ENCODE measurements at places on chromosomes 4 and X.

DNA sequence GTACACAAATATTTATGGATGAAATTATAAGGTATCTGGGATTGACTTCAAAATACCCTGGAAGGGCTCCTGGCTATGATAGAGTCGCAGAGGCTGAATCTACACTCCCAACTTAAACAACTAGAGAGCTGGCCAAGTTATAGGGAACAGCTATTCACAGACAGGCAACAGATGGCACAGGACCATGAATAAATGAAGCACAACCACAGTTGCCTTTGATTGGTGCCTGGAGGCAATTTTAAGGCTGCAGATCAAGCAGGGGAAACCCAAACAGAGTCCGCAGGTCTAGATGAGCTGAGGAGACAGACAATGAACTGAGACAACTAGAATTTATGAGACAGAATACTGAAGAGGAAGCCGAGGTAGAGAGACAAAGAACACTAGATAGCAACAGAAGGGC lies 155.9 kb downstream of the EVC2 start:
- DNase-seq = no peak

GRCh38 chrX:362351-362750 lies 24.4 kb downstream of the PPP2R3B start:
- DNase-seq = no peak

GRCh38 chr4:156595041-156595440 lies 376.6 kb downstream of the PDGFC start:
- DNase-seq = no peak

DNA sequence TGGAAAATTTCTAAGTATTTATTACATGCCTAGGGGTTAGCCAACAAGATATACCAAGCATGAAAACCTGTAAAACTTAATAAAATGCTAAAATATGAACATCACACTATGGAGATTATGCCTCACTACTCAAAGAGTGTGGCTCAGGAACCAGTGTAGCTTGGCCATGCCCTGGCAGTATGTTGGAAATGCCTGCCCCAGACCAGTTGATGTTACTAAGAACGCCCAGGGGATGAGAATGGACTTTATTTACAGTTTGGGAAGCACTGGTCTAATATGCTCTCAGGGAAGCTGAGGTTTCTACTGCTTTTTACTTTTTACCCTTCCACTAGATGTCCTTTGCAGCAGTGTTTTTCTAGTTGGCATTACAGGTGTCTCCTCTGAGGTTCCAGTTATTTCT lies 23.7 kb upstream of the TXLNG start:
- DNase-seq = no peak

- no peak for DNase-seq
These were observed 136.6 kb downstream of the NWD2 start for GRCh38 chr4:37381040-37381668.

GRCh38 chr4:47054130-47054529 lies 22.8 kb downstream of the GABRB1 start:
- DNase-seq = no peak

GRCh38 chr4:96767815-96768480 lies 928.1 kb downstream of the PDHA2 start:
- no peak for DNase-seq

DNA sequence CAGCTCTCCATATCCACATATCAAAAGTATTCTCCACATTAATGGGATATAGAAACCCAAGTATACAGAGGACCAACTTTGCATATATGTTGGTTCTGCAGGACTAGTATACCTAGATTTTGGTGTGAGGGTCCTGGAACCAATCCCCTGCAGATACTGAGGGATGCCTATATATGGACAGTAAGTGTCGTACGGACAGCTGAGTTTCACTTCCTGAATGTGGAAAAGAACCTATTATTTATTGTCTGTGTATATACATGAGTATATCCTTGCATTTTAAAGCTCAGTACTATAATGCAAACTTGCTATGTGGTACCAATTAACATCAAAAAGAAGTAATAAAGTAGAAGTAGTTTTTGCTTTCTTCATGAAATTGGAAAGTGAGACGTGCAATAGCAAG lies 101.9 kb downstream of the FBXW7 start:
- DNase-seq = no peak

DNA sequence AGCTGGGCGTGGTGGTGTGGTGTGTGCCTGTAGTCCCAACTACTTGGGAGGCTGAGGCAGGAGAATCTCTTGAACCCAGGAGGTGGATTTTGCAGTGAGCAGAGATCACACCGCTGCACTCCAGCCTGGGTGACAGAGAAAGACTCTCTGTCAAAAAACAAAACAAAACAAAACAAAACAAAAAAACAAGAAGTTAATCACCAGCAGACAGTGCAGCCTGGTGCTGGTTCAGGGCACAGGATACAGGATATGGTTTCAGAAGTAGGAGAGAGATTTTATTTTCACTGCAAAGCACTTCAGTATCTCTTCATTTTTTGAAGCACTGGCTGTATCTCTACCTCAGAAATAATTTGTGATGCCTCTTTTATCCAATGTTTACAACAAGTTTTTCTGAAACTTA lies 1222.9 kb upstream of the PRKX start:
- no peak for DNase-seq

DNA sequence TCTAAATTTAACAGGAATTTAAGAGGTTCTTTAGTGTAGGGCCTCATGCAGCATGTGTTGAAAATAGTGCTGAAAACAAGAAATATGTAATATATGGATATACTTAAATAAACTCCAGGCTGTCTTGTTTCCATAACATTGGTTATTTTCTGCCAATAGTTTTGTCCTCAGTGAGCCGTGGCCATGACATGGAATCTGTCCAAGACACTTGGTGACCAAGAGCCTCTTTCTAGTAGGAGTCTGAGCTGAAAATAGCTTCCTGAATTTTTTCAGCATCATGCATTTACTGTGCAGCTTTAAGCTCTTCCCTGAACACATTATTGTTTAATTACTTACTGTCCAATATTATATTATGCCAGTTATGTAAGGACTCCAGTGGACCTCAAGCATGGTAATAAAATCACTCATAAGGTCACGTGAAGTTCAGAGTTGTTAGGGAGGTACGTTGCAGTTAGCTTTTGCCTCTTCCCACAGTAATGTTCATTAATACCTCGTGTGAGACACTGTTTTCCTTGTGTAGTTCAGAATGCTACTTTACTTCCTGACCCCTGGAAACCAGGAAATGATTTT lies 488.2 kb downstream of the GRID2 start:
- peak; percentile 43 for DNase-seq

- DNase-seq = no peak
These were observed 104.6 kb downstream of the PHEX start for GRCh38 chrX:22136711-22137110.

- DNase-seq = no peak
These were observed 30.1 kb downstream of the GABRB1 start for GRCh38 chr4:47061435-47061834.

DNA sequence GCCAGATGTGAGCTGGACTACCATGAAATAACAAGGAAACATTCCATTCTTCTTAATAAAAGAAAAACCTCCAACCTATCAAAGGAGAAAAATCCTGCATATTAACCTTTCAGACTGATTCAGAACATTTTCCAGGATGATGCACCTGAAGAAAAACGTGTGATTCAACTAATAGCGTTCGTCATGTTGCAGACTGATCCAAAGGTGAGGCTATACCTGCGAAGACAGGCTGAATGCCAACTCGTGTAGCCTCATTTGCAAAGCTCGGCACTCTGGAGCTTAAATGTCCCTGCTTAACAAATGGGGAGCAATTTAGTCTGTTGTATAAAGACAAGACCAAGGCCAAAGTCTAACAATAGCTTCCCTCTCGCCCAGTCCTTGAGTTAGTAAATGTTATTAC lies 172.0 kb upstream of the NOCT start:
- no peak for DNase-seq

- DNase-seq = no peak
These were observed 1372.6 kb upstream of the TENM3 start for GRCh38 chr4:180870623-180871022.

DNA sequence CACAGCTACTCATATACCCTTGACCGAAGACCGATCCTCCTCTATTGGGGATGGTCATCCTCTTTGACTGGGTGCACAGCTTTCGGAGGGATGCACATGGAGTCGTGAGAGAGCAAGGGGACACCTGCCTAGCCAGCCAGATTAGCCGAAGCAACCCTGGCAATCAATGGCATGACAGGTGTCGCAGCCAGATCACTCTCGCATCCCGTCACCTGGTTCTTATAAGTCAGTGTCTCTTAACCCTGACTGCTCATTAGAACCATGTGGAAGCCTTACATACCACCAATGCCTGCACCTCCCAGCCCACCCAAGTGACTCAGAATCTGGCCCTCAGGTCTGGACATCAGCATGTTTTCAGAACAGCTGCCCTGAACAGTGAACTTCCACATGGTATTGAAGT lies 249.7 kb downstream of the EVC2 start:
- no peak for DNase-seq

DNA sequence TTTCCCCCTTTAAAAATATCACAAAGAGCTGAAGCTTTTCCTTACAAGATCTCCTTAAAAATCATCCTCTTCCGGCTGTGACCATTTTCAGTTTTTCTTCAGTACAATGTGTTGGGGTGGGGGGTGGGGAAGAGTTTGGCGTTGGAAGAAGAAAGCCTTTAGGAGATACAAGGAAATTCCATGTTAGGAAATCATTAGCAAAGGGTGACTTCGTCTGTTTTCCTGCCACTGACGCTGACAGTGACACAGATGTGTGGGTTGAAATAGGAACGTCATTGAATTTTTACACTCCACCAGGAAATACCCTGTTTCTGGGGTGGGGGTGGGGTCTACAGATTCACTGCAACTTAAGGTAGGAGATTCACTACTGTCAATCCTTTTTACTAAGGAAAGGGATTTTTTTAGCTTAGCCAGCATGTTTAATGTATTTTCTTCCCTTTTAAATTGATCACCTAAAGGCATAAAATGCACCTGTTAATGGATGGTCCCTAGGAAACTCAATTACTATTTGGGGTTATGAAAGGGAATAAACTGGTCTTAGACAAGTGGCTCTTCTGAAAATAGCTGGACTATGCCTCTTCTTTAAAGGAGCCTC lies 3.9 kb downstream of the MAMLD1 start:
- peak; percentile 73 for DNase-seq

DNA sequence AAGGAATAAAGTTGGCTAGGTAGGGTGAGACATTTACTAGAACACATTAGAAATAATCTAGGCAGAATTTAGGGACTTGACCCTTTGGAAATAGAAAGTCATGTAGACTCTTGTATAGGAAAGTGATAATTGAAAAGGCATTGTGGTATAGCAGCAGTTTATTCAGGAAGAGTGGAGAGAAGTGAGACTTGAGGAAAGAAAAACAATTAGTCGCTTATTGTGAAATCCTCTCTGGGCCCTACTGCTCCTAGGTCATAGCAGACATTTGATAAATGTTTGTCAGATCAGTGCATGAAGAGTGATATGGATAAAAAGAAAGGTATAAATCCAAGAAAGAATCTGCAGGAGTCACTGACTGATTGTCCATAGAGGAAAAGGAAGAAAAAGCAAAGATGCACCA lies 337.6 kb downstream of the HNRNPD start:
- DNase-seq = no peak

GRCh38 chrX:141960578-141960977 lies 56.9 kb downstream of the MAGEC1 start:
- no peak for DNase-seq

GRCh38 chrX:102712981-102713625 lies 855 bp downstream of the GPRASP2 start:
- DNase-seq = peak; percentile 54

- DNase-seq = no peak
These were observed 20.2 kb downstream of the CYP2U1 start for GRCh38 chr4:107951551-107951950.

DNA sequence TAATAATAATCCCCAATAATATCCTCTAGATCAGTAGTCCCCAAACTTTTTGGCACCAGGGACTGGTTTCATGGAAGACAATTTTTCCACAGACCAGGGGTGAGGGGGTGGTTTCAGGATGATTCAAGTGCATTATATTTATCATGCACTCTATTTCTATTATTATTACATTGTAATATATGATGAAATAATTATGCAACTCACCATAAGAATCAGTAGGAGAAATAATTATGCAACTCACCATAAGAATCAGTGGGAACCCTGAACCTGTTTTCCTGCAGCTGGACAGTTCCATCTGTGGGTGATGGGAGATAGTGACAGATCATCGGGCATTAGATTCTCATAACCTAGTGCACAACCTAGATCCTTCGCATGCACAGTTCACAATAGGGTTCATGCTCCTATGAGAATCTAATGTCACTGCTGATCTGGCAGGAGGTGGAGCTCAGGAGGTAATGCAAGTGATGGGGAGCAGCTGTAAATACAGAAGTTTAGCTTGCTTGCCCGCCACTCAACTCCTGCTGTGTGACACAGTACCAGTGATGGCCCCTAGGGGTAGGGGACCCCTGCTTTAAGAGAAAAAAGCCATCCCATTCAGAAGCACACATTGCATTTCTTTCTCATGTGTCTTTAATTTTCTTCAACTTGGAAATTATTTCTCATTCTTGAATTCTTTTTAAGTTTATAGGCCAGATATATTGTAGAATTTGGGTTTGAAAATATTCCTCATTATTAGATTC lies 16.0 kb upstream of the SH3RF1 start:
- no peak for DNase-seq

DNA sequence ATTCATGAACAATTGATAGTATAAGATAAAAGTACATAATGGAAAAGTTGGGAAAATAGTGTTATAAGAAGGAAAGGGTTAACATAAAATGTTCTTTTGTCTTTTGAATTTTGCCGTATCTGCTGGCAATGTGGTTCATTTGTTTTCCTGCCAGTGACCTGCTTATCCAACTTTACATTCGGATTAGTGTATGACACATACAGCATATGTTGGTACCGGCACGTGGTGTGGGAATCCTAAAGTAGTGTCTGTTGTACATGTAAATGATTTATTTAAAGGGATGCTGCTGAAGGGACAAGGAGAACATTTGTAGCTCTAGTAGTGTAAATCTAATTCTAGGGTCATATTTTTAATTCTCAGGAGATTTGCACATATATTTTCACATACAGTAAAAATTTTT lies 11.5 kb downstream of the RAB9A start:
- DNase-seq = no peak

- DNase-seq = peak; percentile 69
These were observed 61.9 kb upstream of the NFKB1 start for GRCh38 chr4:102439236-102439614.

DNA sequence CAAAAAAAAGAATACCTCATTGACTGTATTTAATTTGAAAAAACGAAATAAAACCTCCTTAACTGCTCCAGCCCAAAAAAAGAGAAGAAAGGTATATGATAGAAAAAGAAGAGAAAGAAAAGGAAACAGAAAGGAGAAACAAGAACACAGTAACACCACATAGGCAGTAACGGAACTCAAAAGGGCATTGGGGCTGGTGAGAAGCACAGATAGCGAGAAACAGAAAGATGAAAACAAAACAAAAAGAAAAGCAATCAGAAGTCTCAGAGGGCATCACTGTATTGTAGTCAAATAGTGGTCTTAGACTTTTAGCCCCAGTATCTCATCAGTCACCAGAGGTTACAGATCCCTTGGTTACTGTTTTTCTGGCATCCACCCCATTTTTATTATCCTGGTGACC lies 88.6 kb downstream of the NFKB1 start:
- no peak for DNase-seq

GRCh38 chrX:22351076-22351475 lies 78.4 kb downstream of the CBLL2 start:
- no peak for DNase-seq
